ENCODE measurements at places on chromosomes 3 and 15. TPM values are rescaled to one million over a fixed set of nuclear protein-coding genes. Genes with fewer than 3 reads are reported as not detected.

- no peaks in the 10 kb centered on the region for H3K4me1 ChIP-seq
- no peak overlapping the region for H3K27ac ChIP-seq
- no peaks in the 10 kb centered on the region for H3K27me3 ChIP-seq
Observed at GRCh38 chr15:20346082-20346805, 195.4 kb downstream of the GOLGA6L6 start.

DNA sequence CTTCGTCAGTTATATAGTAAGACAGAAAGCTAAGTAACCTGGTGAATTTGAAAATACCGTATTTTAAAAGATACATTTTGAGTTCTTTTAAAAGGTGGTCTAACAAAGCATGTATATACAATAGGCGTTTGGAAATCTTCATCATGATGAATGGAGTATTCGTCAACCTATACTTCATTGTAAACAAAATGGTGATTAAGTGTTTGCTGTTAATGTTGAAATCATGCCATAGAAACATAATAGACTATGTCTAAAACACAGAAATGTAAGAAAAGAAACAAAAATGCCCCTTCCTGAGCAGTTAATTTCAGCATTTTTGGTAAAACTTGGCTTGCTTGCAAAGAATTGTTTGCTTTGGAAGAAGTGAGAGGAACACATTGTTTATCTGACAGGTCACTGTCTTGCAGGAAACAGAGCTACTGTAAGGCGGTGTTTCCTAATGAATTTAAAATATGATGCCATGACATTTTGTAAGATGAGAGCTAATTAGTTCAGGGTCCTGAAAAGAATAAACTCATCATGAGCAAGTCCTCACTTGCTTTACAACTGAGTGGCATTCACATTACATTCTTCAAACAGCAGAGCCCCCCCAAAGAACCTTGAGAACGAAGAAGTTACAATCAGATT, 126.7 kb downstream of the SERPINI1 start:
- DNase-seq, result no peak
- H3K4me3 ChIP-seq, result no peak overlapping the region
- no peaks in the 10 kb centered on the region for H3K27me3 ChIP-seq
- no peaks in the 10 kb centered on the region for H3K36me3 ChIP-seq
- peaks cover 8% of the 10 kb centered on the region for H3K4me1 ChIP-seq

The LIPC gene
- 11.2 TPM for total RNA-seq

The GOLGA8N gene
- 11.0 TPM for total RNA-seq

GRCh38 chr3:32366638-32367397, 24.8 kb upstream of the CMTM7 start:
- H3K4me1 ChIP-seq, result peaks cover 2% of the 10 kb centered on the region
- no peaks in the 10 kb centered on the region for H3K27me3 ChIP-seq
- H3K27ac ChIP-seq, result no peak overlapping the region
- H3K4me3 ChIP-seq, result no peak overlapping the region
- no peaks in the 10 kb centered on the region for H3K36me3 ChIP-seq
- DNase-seq, result no peak

DNA sequence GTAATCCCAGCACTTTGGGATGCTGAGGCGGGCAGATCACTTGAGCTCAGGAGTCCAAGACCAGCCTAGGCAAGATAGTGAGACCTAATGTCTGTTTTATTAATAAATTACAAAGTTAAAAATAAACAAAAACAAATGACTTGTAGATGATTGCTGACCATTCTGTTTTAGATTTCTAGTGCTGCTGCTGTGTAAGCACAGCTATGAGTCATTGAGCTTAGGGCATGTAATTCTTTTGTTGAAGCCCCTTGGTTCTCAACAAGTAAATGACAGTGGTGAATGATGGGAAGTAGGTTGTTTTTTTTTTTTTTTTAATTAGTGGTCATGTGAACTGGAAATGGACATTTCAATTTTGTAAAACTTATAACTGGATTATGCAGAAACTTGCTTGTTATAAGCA, 63.3 kb downstream of the LEO1 start:
- H3K36me3 ChIP-seq, result peaks cover 62% of the 10 kb centered on the region
- H3K27ac ChIP-seq, result no peak overlapping the region
- no peak overlapping the region for H3K4me3 ChIP-seq
- no peaks in the 10 kb centered on the region for H3K4me1 ChIP-seq
- H3K27me3 ChIP-seq, result no peaks in the 10 kb centered on the region

- no peaks in the 10 kb centered on the region for H3K27me3 ChIP-seq
- no peak for DNase-seq
- H3K4me3 ChIP-seq, result no peak overlapping the region
- no peak overlapping the region for H3K27ac ChIP-seq
- H3K4me1 ChIP-seq, result no peaks in the 10 kb centered on the region
- no peaks in the 10 kb centered on the region for H3K36me3 ChIP-seq
Observed at GRCh38 chr15:28900892-28901586, 15.3 kb downstream of the APBA2 start.

DNA sequence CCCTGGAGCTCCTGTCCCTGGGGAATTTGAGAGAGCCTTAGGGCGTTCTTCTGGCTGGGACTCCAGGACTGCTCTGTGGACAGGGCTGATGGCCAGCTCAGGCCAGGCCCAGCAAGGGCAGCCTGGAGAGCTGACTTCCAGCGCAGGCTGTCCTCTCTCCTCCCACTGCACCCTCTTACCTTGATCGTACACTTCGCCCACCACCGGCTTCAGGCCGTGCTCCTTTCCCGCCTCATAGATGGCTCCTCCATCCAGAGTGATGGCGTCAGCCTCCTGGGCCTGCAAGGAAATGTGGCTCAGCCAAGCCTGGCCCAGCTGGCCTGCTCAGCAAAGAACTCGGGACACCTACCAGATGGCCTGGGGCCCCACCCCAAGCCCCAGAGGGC, 3.1 kb downstream of the MELTF start:
- no peak overlapping the region for H3K27ac ChIP-seq
- H3K4me1 ChIP-seq, result peaks cover 6% of the 10 kb centered on the region
- H3K4me3 ChIP-seq, result no peak overlapping the region
- DNase-seq, result no peak
- no peaks in the 10 kb centered on the region for H3K27me3 ChIP-seq

DNA sequence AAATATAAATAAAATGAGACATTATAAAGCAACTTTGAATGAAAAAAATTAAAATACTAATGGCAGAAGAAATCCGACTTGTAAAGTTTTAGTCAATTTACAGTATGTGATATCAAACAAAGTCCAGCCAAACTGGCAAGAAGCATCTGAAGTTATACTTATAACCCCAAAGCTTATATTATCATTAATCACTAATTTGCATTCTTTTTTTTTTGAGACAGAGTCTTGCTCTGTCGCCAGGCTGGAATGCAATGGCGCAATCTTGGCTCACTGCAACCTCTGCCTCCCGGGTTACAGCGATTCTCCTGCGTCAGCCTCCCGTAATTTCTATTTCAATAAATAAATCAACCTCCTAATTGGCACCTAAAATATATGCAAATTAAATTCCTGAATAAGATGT, 80.1 kb downstream of the AQR start:
- no peaks in the 10 kb centered on the region for H3K27me3 ChIP-seq
- no peak overlapping the region for H3K27ac ChIP-seq
- no peaks in the 10 kb centered on the region for H3K4me1 ChIP-seq
- H3K4me3 ChIP-seq, result no peak overlapping the region
- H3K36me3 ChIP-seq, result peaks cover 10% of the 10 kb centered on the region

GRCh38 chr15:68633231-68634121, 54.7 kb downstream of the CORO2B start:
- H3K27ac ChIP-seq, result no peak overlapping the region
- H3K36me3 ChIP-seq, result no peaks in the 10 kb centered on the region
- H3K4me1 ChIP-seq, result peaks cover 17% of the 10 kb centered on the region
- H3K27me3 ChIP-seq, result no peaks in the 10 kb centered on the region
- DNase-seq, result no peak

- no peak for DNase-seq
- no peak overlapping the region for H3K27ac ChIP-seq
- H3K36me3 ChIP-seq, result no peaks in the 10 kb centered on the region
- H3K4me1 ChIP-seq, result no peaks in the 10 kb centered on the region
Observed at GRCh38 chr15:36844534-36844998, 255.8 kb downstream of the MEIS2 start.

GRCh38 chr3:64488939-64489338, 198.9 kb downstream of the ADAMTS9 start:
- DNase-seq, result no peak
- no peak overlapping the region for H3K4me3 ChIP-seq
- H3K27ac ChIP-seq, result no peak overlapping the region
- no peaks in the 10 kb centered on the region for H3K4me1 ChIP-seq
- H3K27me3 ChIP-seq, result no peaks in the 10 kb centered on the region

The ARHGAP31 gene
- total RNA-seq, result 46.5 TPM

DNA sequence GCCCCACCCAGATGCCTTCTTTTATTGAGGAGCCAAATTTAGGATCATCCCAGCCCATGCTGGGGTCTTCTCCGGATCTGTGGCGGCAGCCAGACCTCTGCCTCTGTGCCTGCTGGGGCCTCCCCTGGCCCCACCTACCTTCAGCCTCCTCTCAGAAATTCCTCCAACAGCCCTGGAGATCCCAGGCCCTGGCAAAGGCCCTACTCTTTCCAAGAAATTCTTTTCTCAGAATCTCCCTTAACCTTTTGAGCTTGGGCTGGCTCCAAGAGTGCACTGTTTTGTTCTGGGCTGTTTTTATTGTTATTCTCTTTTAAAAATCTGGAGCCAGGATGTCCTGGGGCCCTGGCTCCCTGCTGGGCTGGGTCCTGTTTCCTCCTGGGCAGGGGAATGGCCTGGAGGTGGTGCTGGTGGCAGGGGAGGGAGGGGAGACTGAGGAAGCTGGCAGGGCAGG, 57.8 kb downstream of the GRIP2 start:
- no peak overlapping the region for H3K4me3 ChIP-seq
- H3K4me1 ChIP-seq, result peaks cover 6% of the 10 kb centered on the region
- no peaks in the 10 kb centered on the region for H3K36me3 ChIP-seq
- H3K27me3 ChIP-seq, result no peaks in the 10 kb centered on the region
- no peak overlapping the region for H3K27ac ChIP-seq

DNA sequence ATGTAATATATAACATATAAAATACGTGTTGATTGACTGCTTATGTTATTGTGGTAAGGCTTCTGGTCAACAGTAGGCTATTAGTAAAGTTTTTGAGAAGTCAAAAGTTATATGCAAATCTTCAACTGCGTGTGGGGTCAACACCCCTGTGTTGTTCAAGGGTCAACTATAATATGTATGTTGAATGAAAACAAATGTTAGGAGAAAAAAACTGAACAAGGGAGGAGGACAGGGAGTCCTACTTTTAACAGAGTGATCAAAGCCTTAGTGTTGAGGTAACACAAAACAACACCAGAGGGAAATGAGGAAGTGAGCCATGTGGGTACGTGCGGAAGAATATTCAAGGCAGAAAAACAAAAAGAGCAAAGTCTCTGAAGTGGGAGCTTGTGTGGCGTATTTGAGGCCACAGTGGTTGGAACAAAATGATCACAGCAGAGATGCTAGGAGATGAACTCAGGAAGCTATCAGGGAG, 62.5 kb downstream of the SFMBT1 start:
- H3K4me3 ChIP-seq, result no peak overlapping the region
- no peaks in the 10 kb centered on the region for H3K27me3 ChIP-seq
- H3K36me3 ChIP-seq, result no peaks in the 10 kb centered on the region
- peak overlapping the region; percentile 63 for H3K27ac ChIP-seq
- no peak for DNase-seq

DNA sequence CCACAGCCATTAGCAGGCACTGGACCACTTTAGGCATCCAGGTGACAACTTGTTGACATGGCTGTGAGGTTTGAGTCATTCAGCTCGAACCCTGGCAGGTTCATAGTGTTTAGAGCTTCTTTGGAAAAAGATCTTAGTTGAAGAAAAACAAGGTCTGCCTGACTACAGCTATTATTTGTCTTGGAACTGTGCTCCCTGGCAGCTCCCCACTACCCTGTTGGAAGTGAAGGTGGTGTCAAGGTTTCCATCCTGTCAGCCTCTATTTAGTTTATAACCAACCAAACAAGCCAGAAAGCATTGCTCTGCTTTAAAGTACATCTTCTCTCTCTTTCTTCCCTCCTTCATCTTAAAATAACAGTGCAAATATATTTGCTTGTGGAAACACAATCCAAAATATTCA, 56.8 kb downstream of the KAT2B start:
- peaks cover 38% of the 10 kb centered on the region for H3K4me1 ChIP-seq
- no peak overlapping the region for H3K4me3 ChIP-seq
- H3K27ac ChIP-seq, result peak overlapping the region; percentile 47
- H3K36me3 ChIP-seq, result no peaks in the 10 kb centered on the region
- no peak for DNase-seq

- DNase-seq, result no peak
- no peak overlapping the region for H3K4me3 ChIP-seq
- H3K27me3 ChIP-seq, result no peaks in the 10 kb centered on the region
- no peak overlapping the region for H3K27ac ChIP-seq
- no peaks in the 10 kb centered on the region for H3K4me1 ChIP-seq
Observed at GRCh38 chr3:28019740-28020139, 221.7 kb upstream of the CMC1 start.

DNA sequence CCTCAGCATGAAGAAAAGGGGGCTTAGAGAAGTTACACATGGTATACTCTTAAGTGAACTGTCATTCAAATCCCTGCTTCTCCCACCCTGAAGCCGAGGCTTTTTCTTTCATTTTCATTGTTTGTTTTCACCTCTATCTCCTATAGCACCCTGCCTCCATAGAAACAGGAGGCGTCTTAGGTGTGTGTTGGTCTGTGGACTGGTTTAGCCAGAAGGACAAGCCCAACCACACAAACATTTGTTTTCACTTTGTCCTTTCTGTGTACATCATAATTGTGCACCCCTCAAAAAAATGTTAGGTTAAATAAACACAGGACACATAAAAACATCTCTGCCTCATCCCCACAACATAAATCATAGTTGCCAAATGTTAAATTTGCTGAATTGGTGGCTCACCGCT, 73.3 kb upstream of the UBE2E2 start:
- no peak for DNase-seq
- H3K36me3 ChIP-seq, result no peaks in the 10 kb centered on the region
- no peaks in the 10 kb centered on the region for H3K27me3 ChIP-seq
- H3K27ac ChIP-seq, result no peak overlapping the region
- peaks cover 13% of the 10 kb centered on the region for H3K4me1 ChIP-seq

- no peaks in the 10 kb centered on the region for H3K36me3 ChIP-seq
- H3K27ac ChIP-seq, result no peak overlapping the region
- no peak overlapping the region for H3K4me3 ChIP-seq
- no peaks in the 10 kb centered on the region for H3K27me3 ChIP-seq
- no peaks in the 10 kb centered on the region for H3K4me1 ChIP-seq
- no peak for DNase-seq
Observed at GRCh38 chr3:46713898-46714552, 3.6 kb downstream of the PRSS50 start.

The WDR93 gene
- 0.39 TPM for total RNA-seq

DNA sequence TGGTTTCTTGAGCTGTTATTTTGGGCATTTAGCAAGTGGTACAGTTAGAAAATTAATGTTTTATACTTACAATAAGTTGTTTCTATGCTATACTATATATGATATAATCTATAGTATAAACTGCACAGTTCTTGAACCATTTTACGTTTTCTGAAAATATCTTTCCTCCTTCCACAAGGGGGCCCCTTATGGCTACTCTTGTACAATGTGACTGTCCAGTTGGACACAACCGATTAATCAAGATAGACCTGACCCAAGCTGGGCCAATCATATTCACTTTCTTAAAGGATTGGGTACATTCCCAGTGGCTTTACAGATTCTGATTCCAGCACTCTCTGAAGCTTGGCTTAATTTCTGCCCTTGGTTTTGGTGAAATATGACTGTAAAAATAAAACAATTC, 953.4 kb downstream of the AGBL1 start:
- H3K4me3 ChIP-seq, result no peak overlapping the region
- no peaks in the 10 kb centered on the region for H3K4me1 ChIP-seq
- no peak for DNase-seq
- H3K27me3 ChIP-seq, result no peaks in the 10 kb centered on the region
- H3K36me3 ChIP-seq, result no peaks in the 10 kb centered on the region

The ASB14 gene
- total RNA-seq, result not detected

Measured in tibial nerve (tissue), 4 donors.